ENCODE measurements at places on chromosomes 2 and 18.

DNA sequence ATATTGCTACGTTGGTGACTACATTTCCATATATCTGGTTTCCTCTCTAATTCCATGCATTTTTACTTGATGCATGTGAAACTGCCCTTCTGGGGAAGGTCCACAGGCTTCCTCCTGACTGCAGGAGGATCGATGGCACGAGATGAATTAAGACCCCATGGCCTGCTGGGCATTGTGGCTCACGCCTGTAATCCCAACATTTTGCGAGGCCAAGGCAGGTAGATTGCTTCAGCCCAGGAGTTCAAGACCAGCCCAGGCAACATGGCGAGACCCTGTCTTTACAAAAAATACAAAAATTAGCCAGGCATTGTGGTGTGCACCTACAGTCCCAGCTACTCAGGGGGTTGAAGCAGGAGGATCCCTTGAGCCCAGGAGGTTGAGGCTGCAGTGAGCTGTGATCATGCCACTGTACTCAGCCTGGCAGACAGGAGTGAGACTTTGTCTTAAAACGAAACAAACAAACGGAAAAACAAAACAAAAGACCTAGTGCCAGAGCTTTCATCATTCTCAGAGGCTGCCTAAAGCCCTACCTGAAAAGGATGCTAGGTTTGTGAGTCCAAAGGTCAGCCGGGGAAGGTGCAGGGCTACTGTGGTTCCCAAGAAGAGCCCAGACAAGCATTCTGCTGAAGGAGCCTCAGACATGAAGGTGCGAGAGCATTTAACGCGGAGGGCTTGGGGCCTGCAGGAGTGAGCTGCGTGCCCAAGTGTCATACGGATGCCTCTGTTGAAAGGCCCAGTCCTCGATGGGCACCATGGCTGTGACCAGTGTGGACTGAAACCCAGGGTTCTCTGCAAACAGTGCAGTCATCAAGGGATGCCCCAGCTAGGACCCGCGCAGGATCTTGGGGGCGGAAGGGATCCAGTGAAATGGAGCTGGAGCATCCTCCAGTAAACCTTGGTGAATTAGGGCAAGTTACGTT, 21.6 kb downstream of the GPR55 start:
- DNase-seq, result no peak

DNA sequence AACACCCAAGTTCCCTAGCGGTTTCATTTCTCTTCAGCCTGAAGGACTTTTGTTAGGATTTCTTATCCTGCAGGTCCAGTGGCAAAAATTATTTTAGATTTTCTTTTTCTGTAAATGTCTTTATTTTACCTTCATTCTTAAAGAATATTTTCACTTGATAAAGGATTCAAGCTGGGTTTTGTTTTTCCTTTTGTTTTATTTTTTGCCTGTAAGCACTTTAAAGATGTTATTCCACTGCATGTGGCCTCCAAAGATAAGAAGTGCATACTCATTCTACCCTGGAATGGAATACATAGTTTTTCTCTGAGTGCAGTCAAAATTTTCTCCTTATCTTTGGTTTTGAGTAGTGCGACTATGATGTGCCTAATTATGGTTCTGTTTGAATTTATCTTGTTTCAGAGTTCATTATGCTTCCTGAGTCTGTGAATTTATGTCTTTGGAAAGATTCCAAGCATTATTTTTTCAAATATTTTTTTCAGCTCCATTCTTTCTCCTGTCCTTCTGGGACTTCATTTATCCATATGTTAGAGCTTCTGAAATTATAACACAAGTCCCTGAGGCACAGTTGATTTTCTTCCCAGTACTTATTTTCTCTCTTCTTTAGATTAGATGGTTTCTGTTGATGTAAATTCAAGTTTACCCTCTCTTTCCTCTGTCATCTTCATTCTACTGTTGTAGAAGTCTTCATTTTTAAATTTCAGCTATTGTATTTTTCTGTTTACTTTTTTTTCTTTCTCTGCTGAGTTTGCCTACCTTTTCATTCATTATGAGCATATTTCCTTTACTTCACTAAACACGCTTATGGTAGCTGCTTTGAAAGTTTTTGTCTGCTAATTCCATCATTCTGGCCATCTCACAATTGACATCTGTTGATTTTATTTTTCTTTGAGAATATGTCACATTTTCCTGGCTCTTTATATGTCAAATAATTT, 69.6 kb downstream of the MAPRE2 start:
- no peak for DNase-seq

DNA sequence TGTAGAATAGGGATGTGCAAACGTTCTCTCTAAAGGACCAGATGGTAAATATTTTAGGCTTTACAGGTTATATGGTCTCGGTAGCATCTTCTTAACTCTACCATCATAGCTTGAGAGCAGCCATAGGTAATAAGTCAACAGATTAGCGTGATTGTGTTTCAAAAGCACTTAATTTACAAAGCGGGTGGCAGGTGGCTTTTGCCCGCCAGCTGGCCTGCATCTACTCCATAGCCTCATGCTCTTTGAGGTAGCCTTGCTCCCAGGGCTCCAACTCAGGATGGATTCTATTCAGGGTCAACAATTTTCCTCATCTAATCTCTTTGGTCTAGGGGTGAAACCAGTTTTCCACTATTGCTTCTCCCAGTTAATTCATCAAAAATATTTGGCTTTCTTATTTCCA, 5.0 kb upstream of the ATP9B start:
- no peak for DNase-seq

DNA sequence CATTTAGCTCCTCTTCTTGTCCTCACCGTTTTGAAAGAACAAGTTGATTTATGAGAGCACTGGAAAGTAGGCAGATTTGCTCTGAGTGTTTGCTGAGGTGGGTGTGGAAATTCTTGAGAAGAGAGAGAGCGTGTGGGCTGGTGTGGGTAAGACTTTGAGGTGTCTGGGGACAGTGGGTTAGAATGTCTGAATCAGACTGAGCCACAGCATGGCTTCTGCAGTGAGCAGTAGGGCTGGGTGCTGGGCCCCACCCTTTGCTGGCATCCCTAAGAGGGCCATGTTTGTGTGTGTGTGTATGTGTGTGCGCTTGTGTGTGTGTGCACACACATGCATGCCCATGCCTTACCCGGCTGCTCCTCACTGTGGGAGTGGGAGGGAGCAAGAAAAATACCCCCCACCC, 63.7 kb downstream of the COPS8 start:
- DNase-seq, result no peak

DNA sequence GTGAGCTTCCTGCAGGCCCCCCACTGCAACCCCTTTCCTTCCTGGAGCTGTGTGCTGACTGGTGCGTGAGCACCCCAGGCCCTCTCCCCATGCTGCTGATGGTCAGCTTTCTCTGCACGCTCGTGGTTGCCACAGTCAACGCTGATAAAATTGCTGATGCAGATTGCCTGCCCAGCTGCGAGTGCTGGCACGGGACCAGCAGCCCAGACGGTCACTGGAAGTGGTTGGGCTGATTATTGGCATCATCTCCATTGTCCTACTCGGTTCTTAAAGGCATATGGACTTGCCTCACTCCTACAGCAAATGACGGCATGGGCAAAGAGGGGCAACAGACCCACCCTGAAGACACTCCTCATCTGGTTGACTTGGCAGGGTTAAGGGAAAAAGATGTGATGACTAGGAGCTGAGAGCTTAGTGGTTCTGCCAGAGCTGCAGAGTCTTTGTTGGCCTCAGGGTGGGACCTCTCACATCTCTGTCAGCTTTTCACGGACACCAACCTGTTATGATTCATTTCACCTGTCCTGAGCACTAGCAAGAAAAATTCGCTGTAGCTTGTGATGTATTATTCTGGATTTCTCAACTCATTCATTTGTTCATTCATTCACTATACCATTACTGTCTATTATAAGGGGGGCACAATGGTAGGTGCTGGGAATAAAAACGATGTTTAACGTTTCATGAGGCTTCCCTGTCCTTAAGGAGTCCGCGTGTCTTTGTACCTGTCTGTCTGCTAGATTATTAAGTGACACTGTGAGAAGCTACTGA, 38.4 kb downstream of the PAX8 start:
- DNase-seq, result no peak

GRCh38 chr2:127594116-127594591, 51.8 kb upstream of the GPR17 start:
- no peak for DNase-seq

All from stimulated activated CD4-positive, alpha-beta T cell treated with anti-CD3 and anti-CD28 coated beads, TNF-alpha, amount 100 ng/mL, for 4 hours (primary cell).